WERI-Rb-1 (cell line): ENCODE measurements at places on chromosomes 1 and 21.

DNA sequence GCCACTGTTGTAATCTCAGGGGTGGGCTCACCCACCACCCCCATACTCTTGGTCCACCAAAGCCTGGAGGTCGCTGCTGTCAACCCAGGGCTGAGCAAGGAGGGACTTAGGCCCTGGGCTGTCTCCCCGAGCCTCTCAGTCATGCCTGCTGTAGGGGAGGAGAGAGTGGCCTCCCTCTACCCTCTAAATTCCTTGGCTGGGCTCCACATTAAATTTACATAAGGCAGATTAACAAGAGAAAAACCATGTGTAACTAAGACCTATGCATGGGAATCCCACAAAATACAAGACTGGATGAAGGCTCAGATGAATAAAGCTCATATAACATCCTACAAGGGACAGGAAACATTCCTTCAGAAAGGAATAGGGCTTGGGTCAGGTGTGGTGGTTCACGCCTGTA, 1.8 kb upstream of the PIK3CD start:
- DNase-seq, result no peak

GRCh38 chr1:205328476-205328875, 6.9 kb upstream of the NUAK2 start:
- no peak for DNase-seq

GRCh38 chr1:94113589-94114226, 7.2 kb downstream of the ABCA4 start:
- DNase-seq, result no peak

GRCh38 chr1:11184973-11185372, 4.2 kb upstream of the ANGPTL7 start:
- DNase-seq, result no peak

GRCh38 chr21:17455451-17455850, 57.4 kb upstream of the CXADR start:
- DNase-seq, result no peak

DNA sequence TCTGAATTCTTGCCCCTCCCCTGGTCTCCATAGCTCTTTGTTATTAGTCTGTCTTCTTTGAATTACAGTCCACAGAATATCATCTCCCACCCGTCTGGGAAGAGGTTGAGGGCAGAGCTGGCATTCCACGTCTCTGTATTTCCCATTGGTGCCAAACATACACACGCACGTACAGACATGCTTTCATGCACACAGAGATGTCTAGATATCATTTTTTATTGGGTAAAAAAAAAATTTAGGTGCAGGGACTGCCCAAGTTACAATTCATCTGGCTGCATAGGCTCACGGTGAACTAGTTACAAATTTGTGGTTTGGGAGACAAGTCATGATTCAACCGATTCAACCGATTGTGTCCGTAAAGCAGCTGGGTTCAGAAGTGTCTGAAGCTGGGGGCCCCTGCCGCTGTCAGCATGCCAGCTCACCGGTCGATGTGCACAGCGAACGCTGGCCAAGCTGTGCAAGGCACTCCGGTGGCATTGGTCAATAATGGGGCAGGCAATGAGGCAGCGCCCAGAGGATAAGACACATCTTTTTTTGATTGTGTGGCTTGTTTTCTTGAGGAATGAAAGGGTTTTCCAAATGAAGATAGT, 73.7 kb downstream of the KCNN3 start:
- DNase-seq, result no peak

- no peak for DNase-seq
These were observed 17.7 kb upstream of the STX12 start for GRCh38 chr1:27755286-27755685.

GRCh38 chr1:87928623-87929022, 599.9 kb downstream of the LMO4 start:
- DNase-seq, result no peak

DNA sequence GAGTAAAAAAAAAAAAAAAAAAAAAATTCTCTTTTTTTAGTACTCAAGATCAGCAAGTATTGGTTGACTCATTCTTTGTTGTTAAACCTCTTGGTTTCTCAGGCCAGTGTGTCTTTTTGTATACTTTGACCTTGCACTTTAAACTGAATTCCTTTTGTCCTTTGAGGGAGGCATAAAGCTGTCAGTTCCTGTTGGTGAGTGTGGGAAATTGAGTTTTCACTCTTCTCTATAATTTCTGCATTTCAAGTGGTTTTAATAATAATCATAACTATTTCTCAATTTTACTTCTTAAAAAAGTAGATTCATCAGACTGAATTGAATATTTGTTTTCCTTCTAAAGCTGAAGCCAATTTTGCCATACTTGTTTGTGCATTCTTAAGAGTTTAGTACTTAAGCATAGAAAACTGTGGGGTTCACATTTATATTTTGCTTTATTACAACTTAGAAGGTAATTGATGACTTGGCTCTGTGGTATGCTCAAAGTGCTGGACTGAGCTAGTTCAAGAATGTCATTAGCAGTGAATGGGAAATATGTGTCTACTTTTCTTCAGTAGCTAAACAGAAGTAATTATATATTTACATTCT, 43.4 kb downstream of the ITSN1 start:
- no peak for DNase-seq

DNA sequence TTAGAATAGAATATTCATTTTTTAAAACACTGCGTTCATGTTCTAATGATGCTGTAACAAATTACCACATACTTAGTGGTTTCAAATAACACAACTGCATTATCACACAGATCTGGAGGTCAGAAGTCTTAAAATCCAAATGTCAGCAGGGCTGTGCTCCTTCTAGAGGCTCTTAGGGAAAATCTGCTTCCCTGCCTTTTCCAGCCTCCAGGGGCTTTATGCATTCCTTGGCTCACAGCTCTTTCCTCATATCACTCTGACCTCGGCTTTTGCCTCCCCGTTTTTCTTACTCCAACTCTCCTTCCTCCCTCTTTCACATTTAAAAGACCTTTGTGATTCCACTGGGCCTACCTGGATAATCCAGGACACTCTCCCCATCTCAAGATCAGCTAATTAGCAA, 18.6 kb upstream of the FMN2 start:
- DNase-seq, result no peak

- DNase-seq, result no peak
These were observed 37.9 kb downstream of the WNT4 start for GRCh38 chr1:22104865-22105437.

- DNase-seq, result no peak
These were observed 48.0 kb downstream of the MAB21L3 start for GRCh38 chr1:116159177-116159576.

DNA sequence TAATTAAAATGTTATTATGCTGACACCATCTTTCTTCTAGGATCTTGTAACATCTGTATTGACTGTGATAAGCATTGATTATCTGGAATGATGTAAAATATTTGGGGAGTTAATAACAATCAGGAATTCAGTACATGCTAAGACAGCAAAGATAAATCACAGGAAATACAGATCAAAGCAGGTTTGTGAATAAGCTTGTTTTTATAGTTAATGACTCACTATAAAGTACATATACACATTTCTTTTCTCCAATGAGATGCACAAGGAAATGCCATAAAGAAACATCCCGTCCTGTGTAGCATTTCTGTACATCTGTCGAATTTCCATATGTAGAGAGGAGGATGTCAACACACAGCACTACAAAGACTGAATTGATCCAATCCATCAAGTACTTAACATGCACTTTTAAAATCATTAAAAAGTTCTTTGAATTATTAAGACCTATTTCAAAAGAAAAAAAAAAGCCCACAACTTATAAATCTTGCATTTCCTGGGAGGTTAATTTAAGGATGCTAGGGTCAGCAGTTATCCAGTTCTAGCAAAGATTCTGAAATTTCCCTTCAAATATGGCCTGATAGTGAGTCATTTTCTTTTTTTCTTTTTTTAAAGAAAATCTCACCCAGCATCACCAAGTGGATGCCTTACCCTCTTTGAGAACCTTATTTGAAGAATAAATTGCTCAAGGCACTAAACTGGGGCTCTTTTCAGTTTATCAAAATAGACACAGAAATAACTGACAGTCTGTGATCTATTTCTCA, 243.2 kb upstream of the NR5A2 start:
- DNase-seq, result no peak

- DNase-seq, result peak; percentile 96
These were observed 553 bp upstream of the STMN1 start for GRCh38 chr1:25906644-25907300.

GRCh38 chr1:170424346-170424745, 107.6 kb upstream of the GORAB start:
- no peak for DNase-seq

DNA sequence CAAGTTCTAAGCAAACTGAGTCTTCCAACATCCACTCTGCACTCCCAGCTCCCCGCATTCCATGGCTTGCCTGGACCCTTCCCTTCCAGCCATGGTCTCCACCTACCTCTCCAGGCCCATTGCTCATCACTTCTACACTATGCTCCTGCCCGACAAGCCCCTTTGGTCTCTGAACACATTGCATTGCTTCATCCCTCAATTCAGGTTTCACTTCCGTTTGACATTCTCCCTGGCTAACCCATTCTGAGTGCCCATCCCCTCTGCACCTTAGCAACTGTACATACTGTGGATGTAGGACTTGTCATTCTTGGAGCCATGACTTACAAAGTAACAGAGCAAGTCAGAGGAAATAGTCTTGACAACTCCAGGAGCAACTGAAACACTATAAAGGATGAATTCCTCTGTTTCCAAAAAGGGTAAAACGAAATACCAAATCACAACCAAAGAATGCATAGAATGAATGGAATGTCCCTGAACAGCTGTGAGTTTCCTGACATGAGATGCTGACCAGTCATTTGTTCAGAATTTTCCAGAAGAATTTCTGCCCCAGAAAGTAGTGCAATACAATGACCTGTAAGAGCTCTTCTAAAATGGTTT, 66.7 kb downstream of the KCNJ6 start:
- DNase-seq, result no peak

- DNase-seq, result no peak
These were observed 45.9 kb downstream of the ZNF697 start for GRCh38 chr1:119602169-119602568.

- no peak for DNase-seq
These were observed 345.4 kb upstream of the NR5A2 start for GRCh38 chr1:199682081-199682480.

- no peak for DNase-seq
These were observed 760 bp upstream of the TINAGL1 start for GRCh38 chr1:31575369-31576140.

DNA sequence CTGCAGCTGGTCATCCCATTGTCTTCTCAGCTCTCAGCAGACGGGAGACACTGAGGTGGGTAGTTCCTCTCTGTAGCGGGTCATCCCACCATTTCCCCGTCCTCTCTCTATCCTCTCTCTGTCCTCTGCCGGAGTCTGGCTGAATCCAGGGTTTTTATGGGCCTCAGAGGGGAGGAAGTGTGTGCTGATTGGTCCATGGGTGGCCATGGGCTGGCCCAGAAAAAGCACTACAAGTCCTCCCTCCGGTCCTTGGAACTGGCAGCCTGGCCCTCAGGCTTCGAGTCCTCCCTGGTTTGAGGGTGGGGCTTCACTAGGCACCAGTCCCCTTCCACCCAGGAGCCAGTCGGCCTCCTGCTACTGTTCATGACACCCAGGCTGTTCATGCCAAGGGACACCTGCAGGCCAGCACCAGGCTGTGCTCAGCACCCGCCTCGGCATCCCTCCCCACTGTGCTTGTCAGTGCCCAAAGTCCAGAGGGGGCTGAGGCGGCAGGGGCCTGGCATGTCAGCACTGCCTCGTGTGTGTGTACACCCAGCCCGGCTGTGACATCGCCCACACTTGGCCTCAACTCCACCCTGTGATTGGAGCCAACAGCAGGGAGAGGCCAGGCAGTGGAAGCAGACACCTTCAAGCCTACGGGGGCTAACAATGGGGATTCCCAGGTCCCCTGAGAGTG, 23.0 kb upstream of the LRRC8C start:
- no peak for DNase-seq

DNA sequence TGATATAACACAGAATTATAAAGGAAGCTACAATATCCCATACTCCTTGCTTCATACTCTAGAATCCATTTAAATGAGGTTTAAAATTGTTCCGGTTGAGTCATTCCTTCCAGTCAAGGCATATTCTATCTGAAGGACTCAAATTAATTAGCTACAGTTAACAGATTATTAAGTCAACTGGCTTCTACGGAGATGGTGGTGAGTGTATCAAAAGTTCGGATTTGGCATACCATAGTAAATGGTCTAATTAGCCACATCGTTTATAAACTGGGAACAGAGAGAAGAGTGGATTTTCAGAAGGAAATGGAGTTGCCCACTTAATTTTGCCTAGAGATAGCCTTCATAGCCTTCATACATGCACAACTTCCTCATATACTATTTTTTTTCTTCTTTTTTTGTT, 1095.3 kb downstream of the TTLL7 start:
- no peak for DNase-seq

- DNase-seq, result peak; percentile 84
These were observed 107.3 kb downstream of the RNF220 start for GRCh38 chr1:44512313-44512885.

DNA sequence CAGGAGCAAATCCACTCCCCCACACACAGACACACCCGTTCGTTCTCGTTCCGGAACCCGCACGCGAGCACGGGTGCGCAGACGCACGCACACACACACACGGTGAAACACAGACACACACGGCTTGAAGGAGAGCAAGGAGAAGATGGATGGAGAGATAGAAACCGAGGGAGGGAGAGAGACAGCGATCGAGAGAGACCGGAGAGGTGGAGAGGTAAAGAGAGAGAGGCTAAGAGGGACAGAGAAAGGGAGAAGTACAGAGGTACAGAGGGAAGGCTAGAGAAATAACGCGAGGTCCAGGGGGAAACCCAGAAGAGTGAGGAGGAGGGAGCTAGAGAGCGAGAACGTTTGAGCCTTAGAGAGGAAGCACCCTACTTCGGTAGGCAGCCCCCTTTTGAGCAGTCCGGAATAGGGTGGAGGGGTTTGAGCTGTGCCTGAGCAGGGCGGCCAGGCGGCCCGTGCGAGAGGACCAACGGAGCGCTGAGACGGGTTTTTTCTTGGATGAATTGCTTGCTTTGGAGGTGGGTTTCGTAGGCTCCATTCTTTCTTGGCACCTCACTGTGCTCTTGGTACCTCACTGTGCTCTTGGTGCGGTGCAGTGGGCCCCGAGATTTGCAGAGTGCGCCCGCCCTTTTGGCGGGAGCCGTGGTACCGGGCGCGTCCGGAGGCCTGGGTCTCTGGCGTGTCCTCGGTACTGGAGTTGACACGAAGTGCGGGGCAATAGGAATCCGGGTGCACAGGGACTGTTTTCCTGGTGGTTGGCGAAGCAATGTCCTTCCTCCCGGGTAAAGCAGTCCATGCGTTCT, 88.4 kb upstream of the RHOU start:
- DNase-seq, result peak; percentile 8

GRCh38 chr1:188670837-188671236, 1806.8 kb downstream of the BRINP3 start:
- no peak for DNase-seq

GRCh38 chr1:2376261-2376741, 15.1 kb downstream of the MORN1 start:
- DNase-seq, result no peak
